NCI-H1105 treated with DMSO at 0.1 percent for 48 hours (cell line): ENCODE measurements at places on chromosomes 2 and 18.

DNA sequence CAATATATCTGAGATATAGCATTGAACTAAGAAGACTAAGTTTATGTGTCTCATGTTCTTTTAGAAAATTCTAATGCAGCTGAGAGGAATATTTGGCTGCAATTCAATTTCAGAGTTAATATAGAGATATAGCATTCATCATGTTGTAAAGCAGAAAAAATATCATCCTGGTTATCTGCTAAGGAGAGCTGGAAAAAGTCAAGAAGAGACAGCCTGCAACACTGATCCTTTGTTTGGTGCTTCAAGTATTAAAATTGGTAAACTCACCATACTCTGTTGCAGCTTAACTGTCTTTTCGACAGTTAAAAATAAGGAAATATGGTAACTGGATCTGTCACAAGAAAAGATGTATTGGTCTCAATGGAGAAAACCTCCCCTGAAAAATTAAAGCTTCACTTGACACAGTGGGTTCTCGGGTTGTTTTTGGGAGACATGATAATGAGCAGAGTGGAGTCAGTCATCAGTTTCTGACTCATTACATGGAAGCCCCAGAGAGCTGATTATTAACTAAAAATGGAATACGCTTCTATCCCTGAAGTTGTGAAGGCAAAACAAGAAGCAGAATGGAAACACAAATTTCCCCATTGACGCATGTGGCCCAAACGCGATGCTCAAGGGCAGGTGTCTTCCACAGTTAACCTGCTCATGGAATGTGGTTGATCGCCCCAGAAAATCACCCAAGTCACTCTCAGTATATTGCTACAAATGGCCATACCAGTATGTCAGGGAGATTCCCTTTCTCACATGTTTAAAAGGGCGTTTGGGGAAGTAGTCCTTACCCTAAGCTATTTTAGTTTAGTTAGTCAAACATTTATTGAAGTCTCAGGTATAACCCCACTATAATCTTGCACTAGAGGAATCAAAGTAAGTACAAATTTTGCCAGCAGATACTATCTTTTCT lies 8.2 kb downstream of the BCL2 start:
- DNase-seq: no peak

DNA sequence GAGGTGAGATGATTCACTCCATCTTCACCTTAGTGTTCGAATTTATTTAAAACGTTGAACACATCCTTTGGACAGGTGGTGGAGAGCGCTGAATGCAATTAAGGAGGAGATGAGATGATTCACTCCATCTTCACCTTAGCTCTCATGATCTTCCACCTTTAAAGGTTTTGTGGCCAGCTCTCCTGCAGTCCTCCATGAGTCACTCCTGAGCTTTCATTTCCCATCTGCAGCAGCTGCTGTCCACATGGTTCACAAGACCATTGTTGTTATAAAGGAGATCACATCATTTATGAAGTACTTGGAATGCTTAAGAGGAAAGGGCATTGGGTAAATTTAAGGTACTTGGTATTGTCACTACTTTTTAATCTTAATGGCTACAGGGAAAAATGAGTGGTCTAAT lies 298.5 kb downstream of the PAX3 start:
- no peak for DNase-seq

- no peak for DNase-seq
These were observed 828.6 kb upstream of the ACVR2A start for GRCh38 chr2:147016181-147016580.

DNA sequence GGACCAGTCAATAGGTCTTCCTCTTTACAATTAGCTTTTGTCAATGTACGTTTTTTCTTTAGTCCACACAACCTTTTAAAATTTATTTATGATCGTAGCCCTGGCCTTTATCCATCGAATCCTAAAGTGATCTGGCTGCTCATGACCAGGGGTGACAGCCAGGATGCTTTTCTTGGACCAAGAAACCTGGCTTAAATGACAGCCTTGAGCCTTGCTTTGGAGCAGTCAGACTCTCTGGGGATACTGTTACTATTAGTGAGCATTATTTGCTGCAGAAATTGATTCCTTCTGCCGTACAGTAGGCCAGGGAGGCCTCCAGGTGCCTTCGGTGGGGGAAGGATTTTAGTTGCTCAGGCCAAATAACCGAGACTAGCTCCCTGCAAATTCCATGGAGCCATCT lies 70.2 kb downstream of the AGAP1 start:
- DNase-seq: no peak
